ENCODE measurements at places on chromosomes 6 and 20. TPM values are rescaled to one million over a fixed set of nuclear protein-coding genes. Genes with fewer than 3 reads are reported as not detected.

GRCh38 chr6:105539911-105540310 lies 137.0 kb upstream of the PREP start:
- DNase-seq = no peak
- no peaks in the 10 kb centered on the region for H3K4me1 ChIP-seq
- H3K27ac ChIP-seq = no peak overlapping the region
- peaks cover 5% of the 10 kb centered on the region for H3K27me3 ChIP-seq
- no peak overlapping the region for H3K4me3 ChIP-seq
- H3K36me3 ChIP-seq = no peaks in the 10 kb centered on the region

DNA sequence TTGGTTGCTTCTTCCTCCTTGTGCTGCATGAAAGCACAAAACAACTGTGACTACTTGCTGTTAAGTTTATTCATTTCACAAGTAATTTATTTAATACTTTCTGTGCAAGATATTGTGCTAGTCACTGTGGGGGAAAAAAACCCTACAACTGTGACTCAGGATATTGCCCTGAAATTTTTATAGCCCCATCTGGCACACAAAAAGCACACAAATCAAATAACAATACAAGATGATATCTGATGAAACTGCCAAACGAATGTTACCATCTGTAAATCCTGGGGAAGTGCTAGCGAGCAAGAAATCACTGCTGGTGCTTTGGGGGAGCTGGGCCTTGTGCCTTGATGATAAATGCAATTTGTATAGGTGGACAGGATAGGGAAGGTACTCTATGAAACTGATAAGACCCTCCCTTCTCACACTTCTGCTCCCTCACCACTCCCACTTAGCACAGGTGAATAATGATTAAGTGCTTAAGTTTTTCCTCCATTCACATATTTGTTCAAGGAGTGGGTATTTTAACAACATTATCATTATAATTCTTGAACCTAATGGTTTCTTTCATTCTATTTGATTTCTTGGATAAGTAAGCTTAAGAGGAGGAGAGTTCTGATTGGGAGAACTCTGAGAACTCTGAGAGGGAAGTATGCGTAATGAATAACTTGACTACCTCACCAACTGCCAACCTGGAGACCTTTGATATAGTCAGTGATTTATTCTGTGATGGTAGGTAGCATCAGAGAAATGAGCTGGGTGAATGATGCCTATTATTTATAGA lies 115.3 kb downstream of the RTN4IP1 start:
- H3K36me3 ChIP-seq = no peaks in the 10 kb centered on the region

DNA sequence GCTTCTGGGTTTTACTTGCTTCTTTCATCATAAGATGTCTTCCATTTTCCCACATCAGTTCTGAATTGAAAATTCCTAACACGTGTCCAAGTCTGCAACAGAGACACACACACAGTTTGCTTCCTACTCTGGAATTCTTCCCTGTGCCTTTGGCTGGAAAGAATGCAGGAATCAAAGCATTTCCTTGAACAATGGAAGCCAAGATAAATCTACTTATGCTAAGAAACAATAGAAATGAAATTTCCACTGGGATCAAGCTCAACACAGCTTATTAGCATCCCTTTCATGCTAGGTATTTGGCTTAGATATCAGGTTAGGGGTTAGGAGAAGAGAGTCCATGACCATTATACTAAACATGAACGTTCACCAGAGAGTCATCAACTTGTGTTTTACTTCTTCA lies 101.1 kb upstream of the SCAF8 start:
- peaks cover 17% of the 10 kb centered on the region for H3K36me3 ChIP-seq
- no peak overlapping the region for H3K4me3 ChIP-seq
- H3K27ac ChIP-seq = no peak overlapping the region
- DNase-seq = no peak

TGM6 gene
- total RNA-seq = not detected

PRSS16 gene
- total RNA-seq = not detected

CCM2L gene
- not detected for total RNA-seq

BMP7 gene
- not detected for total RNA-seq

GRCh38 chr6:54515713-54516112 lies 207.5 kb downstream of the TINAG start:
- no peaks in the 10 kb centered on the region for H3K4me1 ChIP-seq
- no peaks in the 10 kb centered on the region for H3K36me3 ChIP-seq
- H3K4me3 ChIP-seq = no peak overlapping the region
- DNase-seq = no peak
- no peak overlapping the region for H3K27ac ChIP-seq

TRIM15 gene
- not detected for total RNA-seq

CGA gene
- not detected for total RNA-seq

GRCh38 chr6:31821301-31822035 lies 6.1 kb upstream of the HSPA1B start:
- H3K4me1 ChIP-seq = peaks cover 67% of the 10 kb centered on the region
- no peaks in the 10 kb centered on the region for H3K27me3 ChIP-seq
- H3K27ac ChIP-seq = peak overlapping the region; percentile 94
- no peak for DNase-seq
- H3K36me3 ChIP-seq = no peaks in the 10 kb centered on the region
- peak overlapping the region; percentile 95 for H3K4me3 ChIP-seq

- H3K27ac ChIP-seq = peak overlapping the region; percentile 99
- no peaks in the 10 kb centered on the region for H3K27me3 ChIP-seq
- H3K4me1 ChIP-seq = peaks cover 73% of the 10 kb centered on the region
These were observed 199.7 kb downstream of the BCAS1 start for GRCh38 chr20:53870426-53871315.

GRCh38 chr20:10519361-10520046 lies 84.4 kb downstream of the SLX4IP start:
- DNase-seq = no peak
- H3K4me1 ChIP-seq = peaks cover 35% of the 10 kb centered on the region
- no peak overlapping the region for H3K4me3 ChIP-seq
- no peak overlapping the region for H3K27ac ChIP-seq

DNA sequence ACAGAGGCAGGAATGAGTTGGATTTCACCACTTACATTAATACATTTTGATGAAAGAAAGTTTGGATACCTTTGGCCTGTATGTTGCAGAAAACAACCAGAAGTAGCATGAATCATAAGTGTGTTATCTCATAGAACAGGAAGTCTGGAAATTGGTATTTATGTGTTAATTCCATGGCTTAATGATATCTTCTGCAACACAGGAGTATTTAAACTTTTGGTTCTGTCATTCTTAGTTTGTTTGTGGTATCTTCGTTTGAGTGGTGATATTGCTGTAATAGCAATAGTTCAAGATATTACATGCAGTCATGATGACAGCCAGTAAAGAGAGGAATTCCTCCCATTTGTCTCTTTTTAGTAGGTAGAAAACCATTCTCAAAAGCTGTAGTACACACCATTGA lies 177.3 kb downstream of the CDKAL1 start:
- no peak overlapping the region for H3K27ac ChIP-seq
- no peaks in the 10 kb centered on the region for H3K36me3 ChIP-seq
- H3K4me3 ChIP-seq = no peak overlapping the region
- H3K4me1 ChIP-seq = peaks cover 35% of the 10 kb centered on the region
- no peaks in the 10 kb centered on the region for H3K27me3 ChIP-seq

DNA sequence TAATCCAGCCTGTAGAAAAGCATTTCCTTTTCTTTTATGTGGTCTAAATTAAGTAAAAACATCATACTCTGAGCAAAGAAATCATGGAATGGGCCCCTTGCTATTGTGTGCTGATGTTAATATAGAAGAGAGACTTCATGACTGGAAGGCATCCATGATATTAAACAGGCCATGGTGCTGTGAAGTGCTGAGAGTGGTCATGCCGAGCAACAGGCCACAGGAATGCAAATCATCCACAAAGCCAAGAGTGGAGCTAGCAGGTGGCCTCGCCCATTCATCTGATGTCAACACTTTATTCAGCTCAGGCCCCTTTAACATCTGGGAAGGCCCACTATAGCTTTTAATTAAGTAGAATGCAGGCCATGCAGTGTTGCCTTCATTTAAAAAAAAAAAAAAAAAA lies 115.2 kb upstream of the HMGCLL1 start:
- DNase-seq = no peak
- no peaks in the 10 kb centered on the region for H3K36me3 ChIP-seq
- no peaks in the 10 kb centered on the region for H3K27me3 ChIP-seq
- no peak overlapping the region for H3K27ac ChIP-seq

DNA sequence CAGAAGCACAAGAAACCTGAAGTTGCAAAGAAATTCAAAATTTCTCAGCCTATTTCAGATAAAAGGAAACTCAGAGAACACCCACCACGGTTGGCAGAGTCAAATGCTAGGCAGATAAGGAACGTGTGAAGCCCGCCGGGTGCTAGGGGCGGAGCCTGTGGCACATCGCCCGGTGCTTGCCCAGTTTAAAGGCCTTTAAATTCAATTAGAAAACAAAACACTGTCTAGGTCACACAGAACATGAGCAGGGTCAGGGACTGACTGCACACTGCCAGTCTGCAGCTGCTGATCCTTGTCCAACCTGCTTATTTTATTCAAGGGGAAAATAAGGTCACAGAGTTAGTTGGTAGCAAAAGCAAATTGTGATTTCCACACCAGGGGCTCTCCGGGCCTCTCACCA lies 75.8 kb downstream of the PSMG4 start:
- no peaks in the 10 kb centered on the region for H3K36me3 ChIP-seq
- no peaks in the 10 kb centered on the region for H3K27me3 ChIP-seq
- no peak overlapping the region for H3K27ac ChIP-seq
- no peak for DNase-seq

DNA sequence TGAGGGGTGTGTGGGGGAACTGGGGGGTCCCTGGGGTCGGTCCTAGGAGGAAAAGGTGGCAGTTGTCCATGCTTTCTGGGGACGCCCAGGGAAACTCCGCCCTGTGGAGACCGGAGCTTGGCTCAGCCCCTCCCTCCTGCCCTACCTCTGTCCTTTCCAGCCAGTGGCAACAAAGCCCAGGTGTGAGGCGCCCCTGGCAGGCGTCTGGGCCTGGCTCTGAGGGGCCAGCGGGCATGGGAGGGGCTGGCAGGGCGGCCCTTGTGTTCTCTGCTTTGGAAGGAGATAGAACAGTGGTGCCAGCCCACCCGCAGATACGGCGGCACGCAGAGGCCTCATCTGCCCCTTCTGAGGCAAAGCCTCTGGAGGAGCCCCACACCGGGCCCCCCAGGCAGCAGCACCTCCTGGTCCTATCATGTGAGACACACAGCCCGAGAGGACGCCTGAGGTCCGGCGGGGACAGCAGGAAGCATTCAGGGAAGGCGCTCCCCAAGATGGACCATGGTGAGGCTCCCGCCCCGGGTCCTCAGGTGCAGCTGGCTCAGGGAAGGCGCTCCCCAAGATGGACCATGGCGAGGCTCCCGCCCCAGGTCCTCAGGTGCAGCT lies 47.9 kb downstream of the YTHDF1 start:
- H3K27ac ChIP-seq = no peak overlapping the region
- H3K27me3 ChIP-seq = peaks cover 14% of the 10 kb centered on the region
- no peak for DNase-seq
- H3K36me3 ChIP-seq = no peaks in the 10 kb centered on the region

DNA sequence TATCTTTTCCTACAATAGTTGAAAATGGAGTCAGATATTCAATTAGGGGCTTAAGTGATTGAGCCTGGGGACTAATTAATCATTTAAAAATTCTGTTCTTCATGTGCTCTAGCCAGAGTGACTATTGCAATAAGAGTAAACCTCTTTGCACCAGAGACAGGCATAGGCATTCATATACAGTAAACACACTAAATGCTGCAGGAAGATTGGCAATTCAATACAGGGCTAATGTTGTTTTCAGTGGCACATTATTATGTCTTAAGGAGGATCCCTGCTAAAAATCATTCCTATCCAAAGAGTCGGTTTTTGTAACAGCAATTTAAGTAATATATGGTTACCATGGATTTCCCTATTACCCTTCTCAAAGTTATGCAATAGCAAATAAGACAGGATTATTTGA lies 1.2 kb downstream of the PDE7B start:
- no peak for DNase-seq
- peaks cover 28% of the 10 kb centered on the region for H3K4me1 ChIP-seq
- H3K27ac ChIP-seq = peak overlapping the region; percentile 79
- no peaks in the 10 kb centered on the region for H3K27me3 ChIP-seq

DDX39B gene
- 679 TPM for total RNA-seq

DNA sequence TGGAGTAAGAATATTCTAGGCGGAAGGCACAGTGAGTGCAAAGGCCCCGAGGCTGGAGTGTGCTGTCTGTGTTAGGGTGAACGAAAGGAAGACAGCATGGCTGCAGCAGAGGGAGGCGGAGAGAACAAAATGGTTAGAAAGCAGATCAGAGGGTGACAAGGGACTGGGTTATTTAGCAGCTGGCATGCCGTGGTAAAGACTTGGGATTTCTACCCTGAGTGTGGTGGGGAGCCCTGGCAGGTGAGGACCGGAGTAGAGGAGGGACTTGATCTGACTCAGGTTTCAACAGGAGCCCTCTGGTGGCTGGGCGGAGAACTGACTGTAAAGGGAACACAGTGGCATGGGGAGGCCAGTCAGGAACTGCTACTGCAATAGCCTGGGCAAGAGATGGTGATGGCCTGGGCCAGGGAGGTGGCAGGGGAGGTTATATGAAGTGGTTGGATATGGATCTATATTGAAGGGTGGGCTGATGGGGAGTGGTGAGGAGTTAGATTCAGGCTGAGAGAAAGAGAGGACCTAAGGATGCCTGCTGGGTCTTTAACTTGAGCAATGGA lies 38.0 kb downstream of the PIM1 start:
- H3K36me3 ChIP-seq = no peaks in the 10 kb centered on the region
- H3K27ac ChIP-seq = peak overlapping the region; percentile 83
- peak overlapping the region; percentile 58 for H3K4me3 ChIP-seq
- H3K27me3 ChIP-seq = no peaks in the 10 kb centered on the region
- H3K4me1 ChIP-seq = peaks cover 61% of the 10 kb centered on the region
- DNase-seq = peak; percentile 87

DNA sequence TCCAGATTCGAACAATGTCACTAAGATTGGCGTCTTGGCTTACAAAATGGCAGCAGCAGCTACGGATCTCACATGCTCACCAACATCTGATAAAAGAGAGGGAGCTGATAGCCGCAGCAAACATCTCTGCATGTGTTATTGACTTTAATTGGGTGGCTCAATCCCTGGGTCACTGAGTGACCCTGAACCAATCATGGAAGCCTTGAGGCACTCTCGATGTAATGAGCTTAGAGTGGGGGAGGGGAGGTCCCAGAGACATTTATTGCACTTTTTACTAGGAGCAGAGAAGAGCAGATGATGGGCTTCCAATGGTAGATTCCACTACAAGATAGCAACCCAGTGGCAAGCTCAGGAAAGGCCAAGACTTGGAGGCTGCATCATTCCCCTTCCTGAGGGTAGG lies 238.7 kb downstream of the BMP7 start:
- no peak overlapping the region for H3K27ac ChIP-seq
- no peak overlapping the region for H3K4me3 ChIP-seq
- no peaks in the 10 kb centered on the region for H3K36me3 ChIP-seq
- no peaks in the 10 kb centered on the region for H3K4me1 ChIP-seq
- DNase-seq = no peak

Data from naive thymus-derived CD8-positive, alpha-beta T cell (primary cell).